ENCODE measurements at places on chromosomes 4 and X. TPM values are rescaled to one million over a fixed set of nuclear protein-coding genes. Genes with fewer than 3 reads are reported as not detected.

DNA sequence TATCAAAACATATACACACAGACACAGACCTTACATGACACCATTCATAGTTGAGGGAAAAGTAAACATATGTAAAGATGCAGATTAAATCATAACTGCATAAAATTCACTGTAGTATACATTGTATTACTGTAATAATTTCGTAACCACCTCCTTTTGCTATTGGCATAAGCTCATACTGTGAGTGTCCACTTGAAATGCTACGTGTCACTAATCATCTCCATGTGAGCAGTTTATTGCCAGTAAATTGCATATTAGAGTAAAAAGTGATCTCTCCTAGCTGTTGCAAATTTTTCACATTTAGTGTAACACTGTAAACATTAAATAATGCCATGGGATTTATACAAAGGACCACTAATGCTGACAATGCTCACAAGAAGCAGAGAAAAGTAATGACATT is 256.7 kb upstream of the GNPDA2 start:
- H3K27ac ChIP-seq: no peak overlapping the region
- no peak overlapping the region for H3K4me3 ChIP-seq
- no peaks in the 10 kb centered on the region for H3K36me3 ChIP-seq
- H3K27me3 ChIP-seq: no peaks in the 10 kb centered on the region
- no peaks in the 10 kb centered on the region for H3K4me1 ChIP-seq
- no peak for DNase-seq

GRCh38 chrX:119512146-119512800 is 44.0 kb downstream of the SLC25A5 start:
- peaks cover 7% of the 10 kb centered on the region for H3K27me3 ChIP-seq
- no peak overlapping the region for H3K27ac ChIP-seq
- H3K4me1 ChIP-seq: peaks cover 5% of the 10 kb centered on the region

- H3K27me3 ChIP-seq: no peaks in the 10 kb centered on the region
- H3K4me3 ChIP-seq: no peak overlapping the region
- no peak for DNase-seq
- no peak overlapping the region for H3K27ac ChIP-seq
- peaks cover 5% of the 10 kb centered on the region for H3K4me1 ChIP-seq
These were observed 39.7 kb upstream of the TBC1D14 start for GRCh38 chr4:6869944-6870343.

GRCh38 chr4:166065324-166065723 is 192.3 kb downstream of the TLL1 start:
- H3K4me3 ChIP-seq: no peak overlapping the region
- H3K4me1 ChIP-seq: no peaks in the 10 kb centered on the region
- H3K27me3 ChIP-seq: no peaks in the 10 kb centered on the region
- no peak for DNase-seq
- H3K36me3 ChIP-seq: no peaks in the 10 kb centered on the region

RRH gene
- 0.99 TPM for total RNA-seq

ARSJ gene
- not detected for total RNA-seq

SPIN4 gene
- 5.4 TPM for total RNA-seq

DNA sequence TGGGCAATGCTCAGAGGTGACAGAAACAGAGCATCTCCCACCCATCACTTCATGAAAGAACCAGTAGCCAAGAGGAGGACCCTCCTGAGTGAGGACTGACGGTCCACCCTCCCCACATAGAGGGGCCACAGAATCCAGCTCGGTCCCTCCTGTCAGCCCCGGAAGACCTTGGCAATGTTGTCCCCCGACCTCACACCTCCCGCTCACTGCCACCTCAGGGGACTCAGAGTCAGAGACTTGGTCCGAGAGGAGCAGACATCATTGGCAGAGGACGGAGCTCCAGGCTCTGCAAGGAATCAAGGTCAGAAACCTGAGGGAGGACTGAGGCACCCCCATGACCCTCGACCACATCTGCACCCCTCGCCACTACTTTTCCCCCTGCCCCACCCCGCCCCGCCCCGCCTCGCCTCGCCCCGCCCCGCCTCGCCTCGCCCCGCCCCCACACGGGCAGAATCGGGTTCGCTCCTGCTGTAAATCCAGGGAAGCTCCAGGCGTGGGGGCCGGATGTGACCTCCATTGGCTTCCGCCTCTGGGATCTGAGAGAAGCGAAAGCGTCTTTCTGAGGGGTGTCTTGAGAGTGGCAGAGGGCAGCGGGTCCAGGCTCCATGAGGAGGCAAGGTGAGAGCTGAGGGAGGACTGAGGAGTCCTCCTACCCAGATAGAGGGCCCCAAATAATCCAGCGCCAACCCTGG is at the start of gene MAGEA11:
Gene MAGEA11, plus strand, starts transcription at position 516 of the 692 bp plus-strand sequence. CDS start 1,100 bp downstream, outside the sequence.
- no peaks in the 10 kb centered on the region for H3K36me3 ChIP-seq
- H3K27me3 ChIP-seq: peaks cover 6% of the 10 kb centered on the region
- H3K27ac ChIP-seq: no peak within 1 kb of the TSS
- DNase-seq: no peak

DNA sequence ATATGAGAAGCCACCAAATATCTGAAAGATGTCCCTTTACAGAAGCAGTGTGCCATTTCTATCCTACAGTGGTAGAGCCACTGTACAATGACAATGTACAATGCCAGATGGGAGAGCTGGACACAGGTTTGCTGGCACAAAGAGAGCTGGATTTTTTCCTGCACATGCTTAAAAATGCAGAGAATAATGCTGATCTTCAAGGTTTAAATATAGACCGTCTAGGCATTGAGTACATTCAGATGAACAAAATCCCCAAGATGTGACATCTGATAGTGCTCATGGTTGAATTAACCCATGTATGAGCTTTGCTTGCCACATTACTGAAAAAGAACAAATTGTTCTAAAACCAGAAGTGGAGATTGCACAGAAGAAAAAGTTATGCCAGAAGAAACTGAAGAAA is 11.7 kb downstream of the ADGRL3 start:
- H3K4me3 ChIP-seq: no peak overlapping the region
- DNase-seq: no peak
- H3K36me3 ChIP-seq: no peaks in the 10 kb centered on the region
- H3K4me1 ChIP-seq: no peaks in the 10 kb centered on the region
- no peak overlapping the region for H3K27ac ChIP-seq
- H3K27me3 ChIP-seq: no peaks in the 10 kb centered on the region

GAGE1 gene
- not detected for total RNA-seq

DNA sequence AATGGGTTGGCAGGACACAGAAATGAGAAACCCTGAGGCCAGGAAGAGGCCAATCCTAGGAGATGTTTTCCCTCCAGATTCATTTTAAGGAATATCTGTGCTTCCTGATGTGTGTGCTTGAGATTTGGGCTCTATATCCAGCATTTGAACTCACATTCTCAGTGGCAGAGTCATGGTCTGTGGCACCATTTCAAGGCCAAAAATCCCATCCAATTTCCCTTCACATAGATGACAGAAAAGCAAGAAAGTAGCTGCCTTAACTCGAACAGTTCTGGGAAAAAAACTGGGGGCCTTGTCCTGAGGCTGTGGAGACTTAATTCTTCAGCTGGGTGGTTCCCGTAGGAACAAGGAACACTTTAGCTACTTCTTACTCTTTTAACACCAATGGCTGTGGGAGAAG is 27.4 kb downstream of the TAF7L start:
- no peaks in the 10 kb centered on the region for H3K36me3 ChIP-seq
- no peaks in the 10 kb centered on the region for H3K4me1 ChIP-seq
- H3K27me3 ChIP-seq: peaks cover 16% of the 10 kb centered on the region
- H3K27ac ChIP-seq: no peak overlapping the region
- H3K4me3 ChIP-seq: no peak overlapping the region

DNA sequence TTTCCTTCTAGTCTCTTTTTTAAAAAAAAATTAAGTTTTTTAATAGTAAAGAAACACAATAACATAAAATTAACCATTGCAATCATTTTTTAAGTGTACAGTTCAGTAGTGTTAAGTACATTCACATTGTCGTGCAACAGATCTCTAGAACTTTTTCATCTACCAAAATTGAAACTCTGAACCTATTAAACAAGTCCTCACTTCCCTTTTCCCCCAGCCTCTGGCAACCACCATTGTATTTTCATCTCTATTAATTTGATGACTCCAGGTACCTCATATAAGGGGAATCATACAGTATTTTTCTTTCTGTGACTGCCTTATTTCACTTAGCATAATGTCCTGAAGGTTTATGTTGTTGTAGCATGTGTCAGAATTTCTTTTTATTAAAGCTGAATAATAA is 31.8 kb downstream of the MSL3 start:
- peaks cover 61% of the 10 kb centered on the region for H3K4me1 ChIP-seq
- H3K27ac ChIP-seq: no peak overlapping the region
- H3K4me3 ChIP-seq: no peak overlapping the region
- no peaks in the 10 kb centered on the region for H3K36me3 ChIP-seq
- DNase-seq: no peak
- H3K27me3 ChIP-seq: no peaks in the 10 kb centered on the region

IL1RAPL1 gene
- not detected for total RNA-seq

DNA sequence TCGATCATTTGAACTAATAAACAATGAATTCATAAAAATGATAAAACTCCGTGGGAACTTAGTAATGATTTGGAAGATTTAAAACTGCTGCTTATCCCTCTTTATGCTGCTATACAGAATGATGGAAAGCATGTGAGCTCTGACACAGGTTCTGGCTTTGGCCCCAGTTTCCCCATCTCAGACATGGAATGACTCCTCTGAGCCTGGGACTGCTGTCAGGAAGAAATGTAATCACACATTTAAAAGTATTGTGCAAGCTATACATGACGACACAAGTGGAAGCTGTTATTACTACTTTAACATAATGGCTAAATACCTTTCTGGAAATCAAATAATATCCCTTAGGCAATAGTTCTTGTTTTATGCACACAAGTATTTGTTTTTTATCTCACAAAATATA is 161.7 kb downstream of the DCHS2 start:
- no peak overlapping the region for H3K27ac ChIP-seq
- H3K4me3 ChIP-seq: no peak overlapping the region
- H3K27me3 ChIP-seq: peaks cover 25% of the 10 kb centered on the region
- H3K4me1 ChIP-seq: peaks cover 11% of the 10 kb centered on the region

- no peaks in the 10 kb centered on the region for H3K36me3 ChIP-seq
- no peak overlapping the region for H3K27ac ChIP-seq
- H3K27me3 ChIP-seq: no peaks in the 10 kb centered on the region
- H3K4me3 ChIP-seq: no peak overlapping the region
These were observed 29.8 kb upstream of the C1QTNF7 start for GRCh38 chr4:15398001-15398400.

GRCh38 chr4:112083587-112084347 is 61.5 kb upstream of the FAM241A start:
- no peak overlapping the region for H3K27ac ChIP-seq
- H3K4me1 ChIP-seq: peaks cover 13% of the 10 kb centered on the region
- H3K36me3 ChIP-seq: no peaks in the 10 kb centered on the region
- no peak overlapping the region for H3K4me3 ChIP-seq

- no peaks in the 10 kb centered on the region for H3K27me3 ChIP-seq
- H3K4me1 ChIP-seq: no peaks in the 10 kb centered on the region
- H3K27ac ChIP-seq: no peak overlapping the region
- DNase-seq: no peak
- no peak overlapping the region for H3K4me3 ChIP-seq
These were observed 78.8 kb upstream of the TMEM150C start for GRCh38 chr4:82640540-82640939.

P2RY4 gene
- 0.69 TPM for total RNA-seq

DNA sequence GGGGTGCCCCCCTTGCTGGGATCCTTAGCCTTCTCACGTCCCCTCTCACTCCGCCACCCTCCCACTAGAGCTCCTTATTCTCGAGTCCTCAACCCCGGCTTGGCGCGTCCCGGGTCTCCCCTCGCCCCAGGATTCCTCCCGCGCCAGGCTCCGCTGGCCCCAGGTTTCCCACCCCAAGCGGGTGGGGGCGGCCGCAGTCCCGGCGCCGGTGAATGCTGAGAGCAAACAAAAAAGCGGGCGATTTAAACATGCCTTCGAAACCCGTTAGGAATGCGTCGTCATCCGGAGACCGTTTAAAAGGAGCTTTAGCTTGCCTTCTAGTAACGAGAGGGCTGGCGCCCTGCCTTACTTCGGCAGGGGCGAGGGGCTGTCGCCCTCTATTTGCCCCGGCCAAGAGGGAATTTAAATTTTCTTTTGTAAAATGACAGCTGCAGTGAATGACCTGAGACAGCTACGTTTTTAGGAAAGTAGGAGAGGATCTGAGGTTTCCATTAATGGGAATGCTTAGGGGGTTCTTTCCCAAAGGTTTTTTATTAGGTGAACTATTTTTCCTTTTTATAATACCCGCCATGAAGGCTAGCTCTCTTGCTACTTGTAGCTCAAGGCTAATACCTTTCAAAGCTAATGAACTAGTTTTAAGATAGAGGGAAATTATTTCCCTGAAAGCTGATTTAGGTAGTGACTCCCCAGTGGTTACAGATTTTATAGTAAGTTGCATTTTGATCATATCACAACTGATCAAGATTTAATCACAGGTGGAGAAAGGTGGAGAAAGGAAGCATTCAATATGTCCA is 3.1 kb downstream of the JADE1 start:
- peak overlapping the region; percentile 59 for H3K27ac ChIP-seq
- no peaks in the 10 kb centered on the region for H3K27me3 ChIP-seq
- peak; percentile 42 for DNase-seq
- H3K4me3 ChIP-seq: peak overlapping the region; percentile 80
- peaks cover 6% of the 10 kb centered on the region for H3K36me3 ChIP-seq

DNA sequence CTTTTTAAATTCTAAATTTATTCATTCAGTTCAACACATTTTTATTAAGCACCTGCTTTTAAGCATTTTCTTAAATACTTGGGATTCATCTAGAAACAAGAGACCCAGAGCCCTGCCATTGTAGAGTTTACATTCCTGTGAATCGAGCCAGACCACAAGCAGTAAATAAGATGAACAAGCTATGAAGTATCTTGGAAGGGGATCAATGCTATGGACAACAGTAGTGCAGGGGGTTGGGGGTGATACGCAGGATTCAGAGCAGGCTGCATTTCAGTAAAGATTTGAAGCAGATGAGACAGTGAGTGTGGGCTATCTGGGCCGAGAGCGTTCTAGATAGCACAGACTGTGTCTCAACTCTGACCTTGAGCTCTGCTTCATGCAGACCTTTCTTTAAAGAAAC is 35.1 kb downstream of the CLDN22 start:
- no peak overlapping the region for H3K4me3 ChIP-seq
- no peaks in the 10 kb centered on the region for H3K4me1 ChIP-seq
- no peaks in the 10 kb centered on the region for H3K27me3 ChIP-seq
- no peak for DNase-seq

GRCh38 chrX:111361751-111362150 is 50.2 kb downstream of the DCX start:
- no peak for DNase-seq
- H3K27me3 ChIP-seq: peaks cover 26% of the 10 kb centered on the region
- H3K4me3 ChIP-seq: no peak overlapping the region
- no peak overlapping the region for H3K27ac ChIP-seq
- H3K4me1 ChIP-seq: no peaks in the 10 kb centered on the region

GRCh38 chr4:90060039-90060438 is 67.2 kb upstream of the CCSER1 start:
- no peak overlapping the region for H3K27ac ChIP-seq
- no peaks in the 10 kb centered on the region for H3K36me3 ChIP-seq
- H3K27me3 ChIP-seq: no peaks in the 10 kb centered on the region

CLDN2 gene
- not detected for total RNA-seq

IQCM gene
- not detected for total RNA-seq

GRCh38 chr4:89300499-89300898 is 7.1 kb downstream of the GPRIN3 start:
- peak overlapping the region; percentile 99 for H3K27ac ChIP-seq
- no peaks in the 10 kb centered on the region for H3K36me3 ChIP-seq
- no peak for DNase-seq
- no peaks in the 10 kb centered on the region for H3K27me3 ChIP-seq
- peak overlapping the region; percentile 90 for H3K4me3 ChIP-seq

GRCh38 chrX:110402091-110402849 is 43.6 kb downstream of the RTL9 start:
- H3K4me3 ChIP-seq: no peak overlapping the region
- no peaks in the 10 kb centered on the region for H3K4me1 ChIP-seq
- DNase-seq: no peak
- H3K27me3 ChIP-seq: peaks cover 42% of the 10 kb centered on the region
- H3K27ac ChIP-seq: peak overlapping the region; percentile 74

Data from activated T-cell treated with anti-CD3 and anti-CD28 coated beads, Interleukin-2, amount 50 U/mL, for 72 hours (primary cell).